ENCODE measurements at places on chromosomes 13 and 19.

DNA sequence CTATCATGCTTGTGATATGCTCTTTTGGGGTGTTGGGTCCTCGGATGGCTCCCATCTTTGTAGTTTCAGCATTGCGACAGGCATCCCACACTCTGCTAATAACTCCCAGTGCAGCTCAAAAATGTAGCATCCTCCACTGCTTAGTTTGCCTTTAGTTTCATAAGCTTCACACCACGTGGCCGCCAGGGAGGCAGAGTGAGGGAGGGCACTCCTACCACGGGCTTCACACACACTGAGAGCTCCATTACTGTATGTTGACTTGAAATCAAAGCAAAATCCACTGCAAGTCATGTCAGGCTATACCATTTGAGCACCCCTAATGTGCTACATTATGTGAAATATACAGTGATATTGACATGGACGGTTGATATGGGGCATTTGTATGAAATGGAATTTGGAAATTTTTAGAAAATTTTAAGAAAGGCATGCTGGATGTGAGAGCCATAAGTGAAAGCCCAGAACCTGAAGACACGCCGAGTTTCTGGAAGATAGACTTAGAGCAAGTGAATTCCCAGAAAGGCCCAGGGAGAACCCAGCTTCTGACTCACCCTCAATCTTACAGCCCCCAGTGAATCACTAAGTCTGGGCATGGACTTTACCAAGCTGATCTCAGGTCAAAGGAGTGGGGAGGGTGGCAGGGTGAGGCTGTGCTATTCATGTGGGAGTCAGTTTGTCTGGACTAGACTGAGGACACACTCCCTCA lies 94.1 kb downstream of the HSPH1 start:
- peak; percentile 64 for DNase-seq

DNA sequence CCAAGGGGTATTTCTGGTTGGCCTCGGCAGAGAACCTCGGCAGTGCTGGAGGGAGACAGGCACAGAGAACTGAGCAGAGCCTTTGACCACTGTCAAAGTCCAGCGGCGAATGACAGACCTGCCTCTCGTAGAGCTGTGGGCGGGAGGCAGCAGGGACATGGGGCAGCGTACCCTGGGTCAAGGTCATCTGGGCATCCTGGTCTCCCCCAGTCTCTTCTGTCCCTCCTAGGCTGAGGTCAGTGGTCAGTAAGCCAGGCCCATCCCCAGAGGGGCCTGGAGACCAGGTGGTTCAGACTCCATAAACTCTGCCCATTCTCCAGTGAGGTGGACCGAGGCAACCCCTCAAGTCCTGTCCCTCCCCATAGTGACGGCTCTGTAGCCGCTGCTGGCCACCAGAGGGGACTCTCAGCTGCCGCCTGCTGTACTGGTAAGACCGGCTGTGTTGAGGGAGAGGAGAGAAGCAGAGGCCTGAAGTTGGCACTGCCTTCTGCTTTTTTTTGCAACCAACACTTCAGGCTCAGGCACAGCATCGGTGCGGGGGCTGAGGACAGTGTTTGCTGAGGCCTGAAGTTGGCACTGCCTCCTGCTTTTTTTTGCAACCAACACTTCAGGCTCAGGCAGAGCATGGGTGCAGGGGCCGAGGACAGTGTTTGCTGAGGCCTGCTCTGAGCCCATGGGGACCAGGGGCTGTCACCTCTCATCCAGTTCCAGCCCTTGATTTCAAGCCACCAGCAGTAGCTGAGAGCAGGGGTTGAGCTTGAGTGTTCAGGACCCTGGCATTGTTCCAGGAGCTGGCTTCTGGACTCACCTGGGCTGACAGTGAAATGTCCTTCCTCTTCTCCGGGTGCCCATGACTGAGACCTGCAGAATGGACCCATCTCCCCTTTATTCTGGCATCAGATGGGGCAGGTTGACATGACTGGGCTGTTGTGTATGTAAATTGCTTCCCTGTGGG lies at the start of gene PGLYRP2:
Gene PGLYRP2 (minus strand): TSS at position 111 of the 955 bp plus-strand sequence. CDS start 130 bp downstream, outside the sequence.
- no peak for DNase-seq

- DNase-seq = no peak
These were observed 2.3 kb downstream of the A1BG start for GRCh38 chr19:58350871-58351557.

GRCh38 chr13:87295636-87296035 lies 375.5 kb upstream of the SLITRK5 start:
- DNase-seq = peak; percentile 8

DNA sequence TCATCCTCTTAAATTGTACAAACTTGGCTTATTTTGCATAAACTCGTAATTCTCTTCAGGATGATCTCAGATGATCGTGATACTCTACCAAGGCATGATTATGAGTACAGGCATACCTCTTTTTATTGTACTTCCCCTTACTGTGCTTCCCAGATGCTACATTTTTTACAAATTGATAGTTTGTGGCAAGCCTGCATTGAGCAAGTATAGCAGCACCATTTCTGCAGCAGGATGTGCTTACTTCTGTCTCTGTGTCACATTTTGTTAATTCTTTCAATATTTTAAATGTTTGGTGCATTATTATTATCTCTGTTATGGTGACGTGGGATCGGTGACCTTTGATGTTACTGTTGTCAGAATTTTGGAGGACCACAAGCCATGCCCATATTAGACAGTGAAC lies 752.3 kb downstream of the PCDH9 start:
- no peak for DNase-seq

GRCh38 chr19:3722443-3723109 lies 14.4 kb downstream of the TJP3 start:
- DNase-seq = no peak

DNA sequence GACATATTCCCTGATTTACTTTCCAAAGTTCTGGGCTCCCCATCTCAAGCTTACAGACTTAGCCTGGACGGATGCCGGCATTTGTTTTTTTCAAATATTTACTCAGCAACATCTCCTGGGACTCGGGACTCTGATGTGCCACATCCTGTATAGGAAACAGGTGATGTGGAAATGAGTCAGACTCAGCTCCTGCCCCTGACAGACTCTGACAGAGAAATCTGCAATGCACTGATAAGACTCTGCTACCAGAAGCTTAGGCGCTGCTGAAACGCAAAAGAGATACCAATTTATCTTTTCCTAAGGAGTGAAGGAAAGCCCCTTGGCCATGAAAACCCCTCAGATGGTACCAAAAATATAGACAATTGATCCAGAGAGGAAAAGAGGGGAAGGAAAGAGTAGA lies 16.2 kb downstream of the LAIR2 start:
- peak; percentile 92 for DNase-seq

DNA sequence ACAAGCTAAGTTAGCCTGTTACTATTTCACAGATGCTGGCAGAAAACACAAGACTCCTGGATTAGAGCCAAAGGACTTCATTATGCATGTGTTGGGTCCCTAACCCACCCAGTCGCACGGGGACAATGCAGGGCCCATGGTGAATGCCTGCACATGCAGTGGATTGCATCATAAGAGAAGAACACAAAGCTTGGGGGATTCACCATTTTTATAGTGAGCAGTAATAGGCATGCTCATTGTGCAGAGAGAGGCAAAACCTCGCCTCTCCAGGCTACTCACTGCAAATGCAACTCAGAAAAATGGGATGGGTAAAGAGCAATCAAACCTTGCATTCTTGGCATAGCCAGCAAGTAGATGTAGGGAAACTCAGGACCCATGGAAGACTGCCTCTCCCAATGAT lies 115.8 kb downstream of the DIAPH3 start:
- DNase-seq = no peak

- DNase-seq = peak; percentile 53
These were observed 2.1 kb upstream of the HOOK2 start for GRCh38 chr19:12777217-12778016.

DNA sequence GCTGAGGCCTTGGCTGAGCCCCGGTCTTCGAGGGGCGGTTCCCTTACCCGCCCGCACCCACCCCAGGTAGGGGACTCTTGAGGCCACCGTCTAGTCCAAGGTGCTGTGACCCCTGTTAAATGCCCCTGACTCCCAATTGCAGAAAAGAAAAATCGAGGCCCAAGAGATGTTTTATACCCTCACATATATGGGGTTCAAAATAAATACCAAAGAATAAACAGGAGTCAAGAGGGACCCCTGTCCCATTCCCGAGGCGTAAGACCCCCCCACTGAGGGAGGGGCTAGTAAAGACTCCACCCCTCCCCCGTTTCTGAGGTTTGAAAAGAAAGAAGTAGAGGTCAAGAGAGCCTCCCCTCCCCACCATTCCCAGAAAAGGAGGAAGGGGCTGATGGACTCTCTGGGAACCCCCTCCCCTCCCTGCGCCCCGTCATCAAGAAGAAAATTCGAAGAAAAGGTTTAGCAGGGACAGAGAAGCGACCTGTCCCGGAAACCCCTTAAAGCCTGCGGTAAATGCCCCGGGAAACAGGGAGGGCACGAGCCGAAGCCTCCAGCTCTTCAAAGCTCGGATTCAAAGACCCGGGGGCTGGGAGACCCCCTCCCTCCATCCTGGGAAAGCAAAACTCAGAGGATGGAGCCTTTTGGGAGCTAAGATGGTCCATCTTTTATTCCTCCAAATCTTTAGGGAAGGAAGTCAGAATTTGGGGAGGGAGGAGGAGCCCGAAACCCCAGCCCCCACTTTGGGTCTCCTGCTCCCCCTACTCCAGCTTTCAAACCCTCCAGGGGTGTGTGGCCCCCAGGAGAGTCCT lies 755 bp upstream of the RAB3A start:
- DNase-seq = no peak

DNA sequence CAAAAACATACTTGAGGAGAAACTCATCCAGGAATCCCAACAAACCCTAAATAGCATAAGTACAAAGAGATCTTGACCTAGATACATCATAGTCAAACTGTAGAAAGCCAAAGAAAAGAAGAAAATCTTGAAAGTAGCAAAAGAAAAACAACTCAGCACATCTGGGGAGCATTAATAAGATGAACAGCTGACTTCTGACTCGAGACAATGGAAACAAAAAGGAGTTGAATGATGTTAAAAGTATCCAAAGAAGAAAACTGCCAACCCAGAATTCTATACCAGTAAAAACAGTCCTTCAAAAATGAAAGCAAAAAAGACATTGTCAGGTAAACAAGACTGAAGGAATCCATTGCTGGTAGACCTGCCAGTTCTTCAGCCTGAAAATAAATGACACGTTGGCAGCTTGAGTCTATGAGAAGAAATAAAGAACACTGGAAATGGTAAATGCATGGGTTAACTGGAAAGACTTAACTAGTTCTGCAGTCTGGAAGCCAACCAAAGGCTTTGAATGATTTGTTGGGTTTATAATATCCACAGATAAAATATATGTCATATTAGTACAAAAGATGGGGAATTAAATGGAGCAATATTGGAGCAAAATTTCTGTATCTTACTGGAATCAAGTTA lies 46.8 kb downstream of the TSSK6 start:
- peak; percentile 51 for DNase-seq

DNA sequence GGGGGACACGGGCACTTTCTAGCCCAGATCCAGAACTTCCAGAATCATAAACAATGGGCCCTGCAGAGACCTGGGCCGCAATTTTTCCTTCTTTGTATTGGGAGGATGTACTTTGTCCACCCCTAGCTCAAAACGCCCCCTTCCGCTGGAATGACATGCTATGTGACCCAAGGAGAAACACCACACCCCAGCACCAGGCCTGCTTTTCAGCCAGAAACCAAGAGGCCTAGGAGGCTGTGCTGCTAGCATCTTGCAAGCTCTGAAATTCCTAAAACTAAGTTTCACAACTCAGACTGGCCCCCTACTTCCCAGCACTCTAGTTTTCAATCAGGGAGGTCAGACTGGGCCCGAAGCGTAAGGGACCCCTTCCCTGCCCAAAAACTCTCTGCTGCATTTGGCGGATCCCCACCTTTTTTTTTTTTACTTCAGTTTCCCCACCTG lies 538 bp downstream of the LSM4 start:
- peak; percentile 59 for DNase-seq

- DNase-seq = no peak
These were observed 3.8 kb upstream of the TSHZ3 start for GRCh38 chr19:31352782-31353651.

DNA sequence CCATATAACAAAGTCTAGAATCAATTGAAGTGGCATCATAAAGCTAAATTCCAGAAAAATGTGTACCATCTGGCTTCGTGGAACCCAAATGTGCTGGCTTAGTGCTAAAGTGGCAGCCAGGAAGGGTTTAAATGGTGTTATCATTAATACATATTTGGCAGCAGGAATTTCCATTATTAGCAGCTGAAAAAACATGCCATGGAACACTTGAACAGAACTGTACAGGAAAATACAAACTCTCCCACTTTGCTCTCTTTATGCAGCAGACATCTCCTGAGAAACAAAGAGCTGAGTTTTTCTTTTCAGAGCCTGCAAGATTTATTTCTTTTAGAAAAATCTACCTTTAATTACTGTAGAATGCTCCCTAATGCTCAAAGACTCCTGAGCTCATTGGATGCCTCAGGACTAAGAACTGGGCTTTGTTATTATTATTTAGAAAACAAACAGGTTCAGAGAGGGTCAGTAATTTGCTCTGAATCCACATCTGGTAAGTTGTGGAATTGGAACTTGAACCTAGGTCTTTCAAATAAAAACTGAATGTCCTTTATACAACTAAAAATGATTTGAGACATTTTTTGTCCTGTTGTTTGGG lies 179.0 kb downstream of the LACC1 start:
- no peak for DNase-seq

- no peak for DNase-seq
These were observed 1.7 kb downstream of the PROSER1 start for GRCh38 chr13:39036212-39036611.

GRCh38 chr13:95784161-95784899 lies 107.4 kb downstream of the DNAJC3 start:
- DNase-seq = peak; percentile 77

DNA sequence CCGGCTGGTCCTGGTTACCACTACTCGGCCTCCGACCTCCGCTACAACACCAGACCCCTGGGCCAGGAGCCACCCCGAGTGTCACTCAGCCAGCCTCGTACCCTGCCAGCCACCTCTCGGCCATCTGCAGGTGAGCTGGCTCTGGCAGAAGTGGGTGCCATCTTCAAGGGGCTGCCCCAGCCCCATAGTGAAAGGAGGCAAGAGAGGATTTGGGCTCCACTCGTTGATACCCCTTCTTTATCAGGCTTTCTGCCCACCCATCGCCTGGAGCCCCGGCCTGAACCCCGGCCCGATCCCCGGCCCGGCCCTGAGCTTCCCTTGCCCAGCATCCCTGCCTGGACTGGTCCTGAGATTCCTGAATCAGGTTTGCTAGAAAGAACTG lies 7.1 kb downstream of the LTBP4 start:
- no peak for DNase-seq

- no peak for DNase-seq
These were observed 83.7 kb downstream of the AKAP11 start for GRCh38 chr13:42355491-42356183.

DNA sequence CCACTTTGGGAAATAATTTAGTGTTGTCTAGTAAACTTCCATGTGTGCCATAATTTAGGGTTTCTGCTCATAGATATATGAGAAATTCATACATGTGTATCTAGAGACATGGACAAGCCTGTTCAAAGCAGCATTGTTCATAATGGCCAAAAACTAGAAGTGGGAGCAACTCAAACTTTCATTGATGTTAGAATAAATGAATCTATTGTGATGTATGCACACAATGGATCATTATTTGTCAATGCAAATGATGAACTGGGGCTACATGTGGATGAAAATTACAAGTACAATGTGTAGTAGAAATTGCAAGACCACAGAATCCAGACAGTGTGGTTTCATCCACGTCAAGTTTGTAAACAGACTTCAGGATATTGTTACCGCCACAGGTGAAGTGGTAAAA lies 284.7 kb downstream of the SLC7A1 start:
- no peak for DNase-seq

GRCh38 chr19:38849147-38849859 lies 483 bp downstream of the HNRNPL start:
- peak; percentile 92 for DNase-seq
